Omental fat pad (tissue), 4 donors: ENCODE measurements at places on chromosomes 1 and 21. TPM values are rescaled to one million over a fixed set of nuclear protein-coding genes. Genes with fewer than 3 reads are reported as not detected.

Gene MRPS6
- total RNA-seq = 25.4 TPM

Gene C4BPA
- total RNA-seq = 3.3 TPM

Gene TM2D1
- 51.5 TPM for total RNA-seq

DNA sequence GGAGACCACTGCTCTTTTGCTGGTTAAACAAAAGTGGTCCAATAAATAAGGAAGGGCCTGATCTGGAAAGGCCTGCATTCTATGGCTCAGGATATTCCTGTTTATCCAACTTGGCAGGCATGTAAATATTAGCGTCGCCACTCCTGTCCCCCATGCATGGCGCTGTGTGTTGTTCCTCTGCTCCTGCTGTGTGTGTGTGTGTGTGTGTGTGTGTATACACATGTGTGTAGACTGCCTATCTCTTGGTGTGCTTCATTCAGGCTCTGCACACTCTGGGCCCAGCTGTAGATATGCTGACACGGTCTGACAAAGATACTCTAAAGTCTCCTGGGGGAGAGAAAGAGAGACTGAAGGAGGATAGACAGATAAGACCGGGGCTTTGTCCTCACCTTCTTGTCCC, 6.8 kb downstream of the LMOD1 start:
- DNase-seq = no peak

DNA sequence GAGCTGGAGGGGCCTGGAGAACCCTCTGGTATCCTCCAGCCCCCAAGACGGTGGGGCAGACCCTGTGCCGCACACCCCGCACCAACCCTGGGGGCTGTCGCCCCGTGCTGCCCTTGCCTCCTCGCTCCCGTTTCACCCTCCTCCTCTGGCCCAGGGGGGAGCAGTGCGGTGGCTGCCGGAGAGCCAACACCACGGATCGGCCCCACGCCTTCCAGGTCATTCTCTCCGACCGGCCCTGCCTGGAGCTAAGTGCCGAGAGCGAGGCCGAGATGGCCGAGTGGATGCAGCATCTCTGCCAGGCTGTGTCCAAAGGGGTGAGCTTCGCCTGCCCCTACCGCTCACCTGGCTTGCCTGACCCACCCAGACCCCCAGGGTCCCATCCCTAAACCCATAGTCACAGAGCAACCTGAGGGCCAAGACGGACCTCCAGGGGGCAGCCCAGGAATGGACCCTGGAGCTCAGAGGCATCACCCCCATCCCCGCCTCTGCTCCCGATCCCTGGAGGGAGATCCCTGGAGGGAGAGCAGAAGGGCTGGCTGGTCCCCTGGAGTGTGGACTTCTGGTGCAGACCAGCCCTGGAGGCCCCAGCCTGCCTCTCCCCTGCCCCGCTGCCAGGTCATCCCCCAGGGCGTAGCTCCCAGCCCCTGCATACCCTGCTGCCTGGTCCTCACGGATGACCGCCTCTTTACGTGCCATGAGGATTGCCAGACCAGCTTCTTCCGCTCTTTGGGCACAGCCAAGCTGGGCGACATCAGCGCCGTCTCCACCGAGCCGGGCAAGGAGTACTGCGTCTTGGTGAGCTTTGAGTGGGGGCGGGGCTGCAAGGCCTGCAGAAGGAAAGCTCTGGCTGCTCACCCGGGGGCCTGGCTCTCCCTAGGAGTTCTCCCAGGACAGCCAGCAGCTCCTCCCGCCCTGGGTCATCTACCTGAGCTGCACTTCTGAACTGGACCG, 4.0 kb upstream of the SLC25A34 start:
- no peak for DNase-seq

GRCh38 chr1:205542367-205542766, 37.9 kb downstream of the CDK18 start:
- DNase-seq = peak; percentile 21

DNA sequence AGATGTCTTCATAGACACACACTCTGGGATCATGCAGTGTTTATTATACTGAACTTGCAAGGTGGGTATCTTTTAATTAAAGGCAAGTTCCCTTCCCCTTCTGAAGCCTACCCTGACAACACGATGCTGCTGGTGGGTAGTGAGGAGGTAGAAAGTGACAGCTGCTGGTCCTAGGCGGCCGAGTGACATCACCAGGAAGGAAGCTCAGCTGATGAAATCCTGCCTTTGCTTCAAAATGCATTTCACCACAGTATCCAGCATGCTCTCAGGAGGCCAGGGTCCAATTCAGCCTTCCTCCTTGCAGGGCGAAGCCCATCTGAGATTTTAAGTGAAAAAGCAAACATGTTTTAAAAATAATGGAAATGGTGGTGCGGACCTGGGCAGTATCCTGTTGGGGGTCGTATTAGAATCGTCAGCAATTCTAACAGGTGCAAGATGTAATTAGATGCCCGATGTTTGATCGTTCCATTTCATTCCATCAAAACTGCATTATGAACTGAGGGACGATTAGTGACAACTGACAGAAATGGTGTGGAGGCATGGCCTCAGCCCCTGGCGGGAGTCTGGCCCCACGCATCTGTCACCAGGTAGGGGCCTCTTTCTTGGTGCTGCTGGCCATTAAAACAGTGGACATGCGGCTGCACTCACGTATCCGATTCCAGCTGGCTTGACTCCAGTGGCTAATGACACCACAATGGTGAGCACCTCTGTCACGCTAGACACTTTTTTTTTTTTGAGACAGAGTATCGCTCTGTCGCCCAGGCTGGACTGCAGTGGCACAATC, 324.8 kb upstream of the C1orf174 start:
- no peak for DNase-seq

DNA sequence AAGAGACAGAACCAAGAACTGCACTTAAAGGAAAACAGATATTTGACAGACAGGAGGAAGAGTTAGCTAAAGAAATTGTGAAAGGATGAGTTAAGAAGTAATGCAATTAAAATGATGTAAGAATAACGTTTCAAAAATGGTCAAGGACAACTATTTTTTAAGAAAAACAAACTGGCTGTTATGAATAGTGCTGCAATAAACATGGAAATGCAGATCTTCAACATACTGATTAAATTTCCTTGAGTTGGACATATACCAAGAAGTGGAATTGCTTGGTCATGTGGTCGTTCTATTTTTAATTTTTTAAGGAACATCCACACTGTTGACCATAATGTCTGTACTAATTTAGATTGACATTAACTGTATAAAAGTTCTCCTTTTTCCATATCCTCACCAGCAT, 23.1 kb upstream of the PHTF1 start:
- DNase-seq = no peak
